GM12865 (cell line): ENCODE measurements at places on chromosomes 3 and 15.

DNA sequence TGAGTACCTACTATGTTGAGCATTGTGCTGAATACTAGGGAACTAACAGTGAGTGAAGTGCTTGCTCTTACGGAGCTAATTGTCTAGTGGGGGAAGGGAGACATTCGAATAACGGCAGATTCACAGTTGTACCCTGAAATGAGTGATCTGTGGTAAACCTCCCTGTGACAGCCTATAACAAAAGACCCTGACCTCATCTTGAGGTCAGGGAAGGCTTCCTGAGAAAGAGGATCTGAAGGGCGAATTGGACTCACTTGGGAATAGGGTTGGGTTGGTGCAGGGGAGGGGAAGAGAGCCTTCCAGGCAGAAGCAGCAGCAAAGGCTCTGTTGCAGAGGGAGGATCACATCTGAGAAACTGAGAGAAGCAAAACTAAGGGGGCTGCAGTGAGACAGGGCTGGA is 13.2 kb downstream of the HPS3 start:
- DNase-seq = no peak

DNA sequence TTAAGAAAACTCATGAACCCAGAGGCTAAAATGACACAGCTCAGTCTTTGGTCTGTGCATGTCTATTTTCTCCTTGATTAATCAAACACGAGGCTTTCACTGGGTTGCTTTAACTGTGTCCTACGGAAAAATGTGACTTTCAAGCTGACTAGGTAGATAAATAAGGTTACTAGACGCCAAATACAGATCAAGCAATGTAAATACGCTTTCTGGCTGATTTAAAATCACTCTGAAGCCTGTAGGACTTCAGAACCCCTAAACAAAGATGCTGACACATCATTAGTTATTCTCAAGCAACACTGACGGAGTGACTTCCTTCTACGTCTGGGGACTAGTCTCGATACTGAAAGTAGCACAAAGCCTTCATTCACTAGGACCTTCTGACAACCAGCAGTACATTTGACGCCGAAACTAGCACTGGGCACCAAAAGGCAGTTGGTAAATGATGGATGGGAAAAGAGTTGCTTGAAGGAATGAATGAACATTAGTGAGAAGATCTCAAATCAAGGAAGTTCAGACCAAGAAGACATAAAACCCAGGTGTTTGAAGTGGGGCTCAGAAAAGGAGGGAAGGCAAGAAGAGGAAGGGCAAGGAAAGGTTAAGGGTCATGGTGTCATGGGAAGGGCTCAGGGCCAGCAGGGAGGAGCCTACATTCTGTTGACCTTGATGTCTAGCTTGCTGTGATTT is 67.1 kb upstream of the CDV3 start:
- DNase-seq = peak; percentile 90

- DNase-seq = no peak
These were observed 30.2 kb downstream of the ITGA11 start for GRCh38 chr15:68401496-68402431.

GRCh38 chr15:53573091-53573490 is 186.4 kb downstream of the WDR72 start:
- DNase-seq = no peak

- no peak for DNase-seq
These were observed 53.7 kb upstream of the CTSH start for GRCh38 chr15:78998526-78998925.

DNA sequence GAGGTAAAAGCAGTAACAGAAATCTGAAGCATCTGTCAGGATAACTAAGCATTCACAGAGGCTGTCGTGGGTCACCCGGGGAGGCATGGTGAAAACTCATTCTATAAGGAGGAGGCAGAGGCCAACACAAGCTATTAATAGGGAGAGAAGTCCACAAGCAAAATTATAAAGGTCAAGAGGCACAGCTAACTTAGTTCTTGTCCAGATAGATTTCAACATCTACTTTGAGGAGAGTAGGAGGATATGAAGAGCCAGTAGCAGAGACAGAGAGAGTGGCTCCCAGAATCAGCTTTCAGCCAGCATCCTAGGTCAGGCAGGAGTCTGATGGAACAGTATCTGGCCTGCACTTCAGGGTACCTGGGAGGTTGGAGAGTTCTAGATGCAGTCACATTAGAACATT is 95.3 kb downstream of the STAC start:
- no peak for DNase-seq

- DNase-seq = peak; percentile 99
These were observed at the start of gene MANF for GRCh38 chr3:51384726-51385473. TSS of gene MANF (plus strand) at chr3:51385291. CDS start at chr3:51385343, 52 bp downstream.

DNA sequence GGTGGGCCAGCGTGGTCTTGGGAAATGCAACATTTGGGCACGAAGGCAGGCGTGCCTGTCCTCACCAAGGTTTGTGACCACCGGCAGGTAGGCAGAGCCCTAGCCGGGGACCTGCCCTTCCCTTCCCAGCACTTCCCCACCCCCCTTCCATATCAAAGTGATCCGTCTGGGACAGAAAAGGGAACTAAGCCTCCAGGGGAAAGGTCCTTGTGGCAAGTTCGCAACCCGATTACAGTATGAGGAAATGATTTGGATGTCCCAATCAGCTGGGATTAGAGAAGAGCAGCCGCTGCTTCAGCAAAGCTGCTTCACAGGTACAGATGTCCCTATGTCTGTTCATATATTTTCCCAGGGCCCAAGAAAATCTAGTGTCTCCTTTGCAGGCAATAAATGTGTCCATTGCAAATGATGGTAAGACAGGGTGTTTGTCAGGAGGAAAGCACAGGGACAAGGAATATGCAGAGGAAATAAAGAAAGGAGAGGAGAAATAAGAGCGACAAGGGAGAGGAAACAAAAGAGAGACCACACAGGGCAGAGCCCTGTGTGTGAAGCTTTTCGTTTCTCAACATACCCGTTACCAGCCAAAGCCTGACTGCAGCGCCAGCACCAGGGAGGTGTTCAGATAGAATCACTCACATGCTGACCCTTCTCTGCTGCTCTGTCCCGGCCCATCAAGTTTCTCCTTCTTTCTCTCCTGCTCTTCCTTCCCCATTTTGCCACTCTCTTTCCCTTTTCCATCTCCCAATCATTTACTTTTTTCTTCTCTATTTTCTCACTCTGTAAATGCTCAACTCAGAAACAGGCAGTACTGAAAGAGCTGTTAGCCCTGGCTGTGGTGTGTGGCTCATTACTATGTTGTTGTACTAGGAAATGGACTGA is 17.4 kb upstream of the SECISBP2L start:
- no peak for DNase-seq

DNA sequence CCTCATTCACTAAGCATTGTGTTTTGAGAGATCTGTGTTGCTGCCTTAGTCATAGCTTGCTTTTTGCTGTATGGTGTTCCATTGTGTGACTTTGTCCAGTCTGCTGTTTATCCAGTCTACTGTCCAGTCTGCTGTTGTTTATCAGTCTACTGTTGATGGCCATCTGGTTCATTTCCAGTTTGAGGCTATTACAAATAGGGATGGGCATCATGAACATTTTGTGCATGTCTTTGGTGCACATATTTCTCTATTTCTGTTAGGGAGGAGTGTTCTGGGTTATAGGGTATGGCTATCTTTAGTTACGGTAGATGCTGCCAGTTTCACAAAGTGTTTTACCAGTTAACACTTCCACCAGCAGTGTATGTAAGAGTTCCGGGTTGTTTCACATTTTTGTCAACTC is 22.2 kb upstream of the CLEC3B start:
- DNase-seq = no peak

DNA sequence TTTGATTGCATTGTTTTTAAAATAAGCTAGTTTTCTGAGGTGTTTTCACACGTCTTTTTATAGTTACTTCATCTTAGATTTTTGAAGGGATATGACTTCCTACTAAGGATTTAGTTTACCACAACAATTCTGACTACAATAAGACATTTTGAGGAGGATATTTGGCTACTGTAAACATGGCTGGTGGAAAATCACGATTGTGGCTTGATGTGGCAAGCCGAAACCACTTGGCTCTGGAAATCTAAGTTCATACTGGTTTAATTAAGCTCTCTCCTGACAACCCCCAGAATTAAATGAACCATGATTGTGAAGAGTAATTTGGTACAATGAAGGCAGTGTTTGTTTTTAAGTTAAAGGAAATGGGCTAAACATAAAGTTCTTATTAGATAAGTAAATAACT is 30.8 kb downstream of the ST3GAL6 start:
- no peak for DNase-seq

DNA sequence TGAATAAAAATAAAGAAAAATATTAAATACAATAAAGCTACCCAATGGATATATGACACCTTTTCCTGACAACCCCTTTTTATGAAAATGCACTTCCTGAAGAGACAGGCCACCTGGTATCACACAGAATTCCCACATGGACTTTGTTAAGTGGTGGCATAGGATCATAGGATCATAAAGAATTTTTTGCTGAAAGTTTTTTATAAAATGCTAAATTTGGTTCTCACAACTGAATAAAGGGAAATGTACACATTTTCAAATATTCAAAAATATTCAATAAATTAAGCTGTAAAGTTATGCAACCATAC is 102.5 kb upstream of the ROBO1 start:
- no peak for DNase-seq

DNA sequence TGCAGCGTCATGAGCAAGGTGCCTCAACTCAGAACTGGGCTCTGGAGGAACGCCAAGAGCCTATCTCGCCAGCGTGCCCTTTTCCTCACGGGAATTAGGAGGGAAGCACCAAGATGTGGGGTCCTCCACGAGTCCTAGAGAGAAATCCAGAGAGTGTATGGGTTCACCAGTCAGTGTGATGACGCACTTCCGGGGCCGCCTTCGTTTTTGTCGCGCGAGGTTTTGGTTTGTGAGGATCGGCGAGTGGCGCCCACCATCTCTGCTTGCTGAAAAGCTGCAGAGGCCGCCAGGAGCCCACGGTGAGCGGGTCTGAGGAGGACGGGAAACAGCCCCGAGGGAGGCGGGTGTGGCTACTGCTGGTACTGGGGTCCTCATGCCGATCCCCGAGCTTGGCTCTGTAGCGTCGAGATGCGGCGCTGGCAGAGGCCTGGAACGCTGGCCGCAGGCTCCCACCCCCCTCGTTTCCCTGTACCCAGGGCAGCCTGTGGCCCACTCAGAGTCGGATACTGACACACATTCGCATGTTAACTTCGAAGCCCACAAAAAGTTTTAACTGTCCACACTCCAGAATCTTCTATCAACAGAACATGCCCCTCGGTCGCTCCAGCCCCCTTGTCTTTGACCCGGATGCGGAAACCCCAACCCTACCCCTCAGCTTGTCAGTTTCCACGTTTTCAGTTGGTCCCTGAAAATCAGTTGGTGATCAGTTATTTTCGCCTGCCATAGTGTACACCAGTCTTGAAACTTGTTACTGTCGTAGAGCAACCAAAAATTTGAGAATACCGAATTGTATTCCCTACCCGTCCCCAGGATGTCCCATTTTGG is 30.4 kb downstream of the ZNF662 start:
- DNase-seq = no peak

- no peak for DNase-seq
These were observed 2.0 kb upstream of the MECOM start for GRCh38 chr3:169665264-169666075.

DNA sequence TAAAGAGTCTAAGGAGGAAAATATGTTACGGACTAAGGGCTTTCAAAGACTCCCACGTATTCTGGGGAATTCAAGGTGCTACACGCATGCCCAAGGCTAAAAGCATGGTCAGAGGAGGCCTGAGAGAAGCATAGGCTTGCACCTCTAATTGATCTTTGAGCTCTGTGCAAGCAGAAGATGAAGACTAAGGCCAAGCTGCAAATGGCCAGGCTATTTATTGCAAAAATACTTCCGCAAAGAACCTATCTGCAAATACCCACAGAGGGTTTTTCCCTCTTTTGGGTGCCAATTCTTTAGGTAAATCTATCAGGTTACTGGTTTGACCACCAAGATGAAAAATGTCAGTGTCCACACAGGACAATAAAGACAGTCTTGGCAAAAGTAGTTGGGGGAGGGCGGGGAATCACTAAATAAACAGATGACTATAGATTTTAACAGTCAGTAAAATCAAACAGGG is 119.5 kb downstream of the STAG1 start:
- DNase-seq = no peak

DNA sequence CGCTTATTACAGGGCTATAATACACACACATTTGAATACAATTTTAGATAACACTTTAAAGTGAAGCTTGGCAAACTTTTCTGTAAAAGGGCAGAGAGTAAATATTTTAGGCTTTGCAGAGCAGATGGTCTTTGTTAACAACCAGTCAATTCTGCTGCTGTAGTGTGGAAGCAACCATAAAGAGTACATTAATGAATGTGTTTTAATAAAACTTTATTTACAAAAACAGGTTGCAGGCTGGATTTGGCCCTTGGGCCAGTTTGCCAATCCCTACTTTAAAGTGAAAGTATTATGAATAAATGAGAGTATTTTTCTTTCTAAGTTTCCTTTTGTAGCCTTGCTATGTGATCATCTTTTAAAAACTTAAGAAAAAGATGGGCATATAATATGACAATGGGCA is 20.7 kb upstream of the ANKRD34C start:
- no peak for DNase-seq

- no peak for DNase-seq
These were observed 312.3 kb upstream of the STT3B start for GRCh38 chr3:31220431-31220830.

GRCh38 chr15:59376733-59377132 is 4.1 kb upstream of the MYO1E start:
- peak; percentile 41 for DNase-seq

- DNase-seq = no peak
These were observed 55.6 kb upstream of the C15orf61 start for GRCh38 chr15:67465196-67465952.

- no peak for DNase-seq
These were observed 45.5 kb upstream of the SLC6A11 start for GRCh38 chr3:10770547-10770946.

- DNase-seq = no peak
These were observed 22.4 kb downstream of the SENP5 start for GRCh38 chr3:196889844-196890708.

- no peak for DNase-seq
These were observed 108.5 kb downstream of the LRRC28 start for GRCh38 chr15:99359769-99360168.

DNA sequence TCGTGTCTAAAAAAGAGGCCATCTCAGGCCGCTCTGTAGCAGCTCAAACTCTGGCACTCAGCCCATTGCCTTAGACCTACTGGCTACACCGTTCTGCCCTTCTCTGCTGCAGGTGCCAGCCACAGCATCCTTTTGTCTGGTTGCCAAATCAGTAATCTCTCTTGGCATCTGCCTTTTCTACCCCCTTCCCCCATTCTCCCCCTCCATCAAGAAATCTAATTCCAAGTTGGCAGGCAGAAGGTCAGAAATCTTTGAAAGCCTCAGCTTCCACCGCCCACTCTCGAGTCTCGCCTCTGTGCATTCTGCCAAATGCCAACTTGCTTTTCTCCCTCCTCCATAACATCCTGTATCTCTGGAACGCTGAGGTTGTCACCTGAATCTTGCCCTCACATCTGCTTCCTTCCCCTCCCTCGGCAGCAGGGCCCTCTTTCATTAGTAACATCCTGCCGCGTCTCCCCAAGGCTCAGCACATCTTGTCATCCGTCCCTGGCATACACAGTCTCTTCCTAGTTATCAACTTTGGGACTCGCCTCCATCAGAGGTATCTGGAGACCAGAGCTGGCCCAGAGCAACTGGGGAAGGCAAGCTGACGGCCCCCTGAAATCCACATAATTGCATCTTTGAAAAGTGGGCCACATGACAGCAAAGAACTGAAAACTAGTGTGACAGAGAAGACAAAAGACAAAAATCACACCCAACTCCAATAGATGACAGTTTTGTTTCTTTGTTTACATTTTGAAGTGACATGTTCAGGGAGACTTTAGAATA is 312.0 kb upstream of the CCDC54 start:
- DNase-seq = no peak
